Activated T-helper 1 cell treated with anti-CD3 and anti-CD28 coated beads, Interleukin-2, amount 50 U/mL, for 16 hours (primary cell): ENCODE measurements at places on chromosomes 6 and 20.
A peak's percentile ranks its signal among the peaks of the same experiment; 100 is the strongest.

DNA sequence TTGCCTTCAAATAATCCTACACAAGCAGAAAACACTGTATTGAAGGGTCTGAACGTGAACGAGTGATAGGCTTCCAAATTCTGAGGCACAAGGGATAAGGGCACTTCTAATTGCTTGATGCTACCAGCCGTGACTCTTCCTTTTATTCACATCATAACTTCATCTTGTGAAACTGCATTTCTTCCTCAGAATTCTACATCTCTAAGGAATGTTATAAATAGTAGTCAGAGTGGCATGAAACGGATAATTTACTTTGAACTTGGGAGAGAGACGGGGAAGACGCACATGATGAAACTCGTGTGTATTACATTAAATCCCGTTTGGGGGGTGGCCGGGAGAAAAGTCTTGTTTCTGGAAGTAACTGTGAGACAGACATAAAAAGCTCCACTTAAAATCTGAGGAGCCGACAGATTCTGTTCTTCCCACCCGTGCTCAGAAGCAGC is 754 bp downstream of the HDDC2 start:
- no peak for DNase-seq

DNA sequence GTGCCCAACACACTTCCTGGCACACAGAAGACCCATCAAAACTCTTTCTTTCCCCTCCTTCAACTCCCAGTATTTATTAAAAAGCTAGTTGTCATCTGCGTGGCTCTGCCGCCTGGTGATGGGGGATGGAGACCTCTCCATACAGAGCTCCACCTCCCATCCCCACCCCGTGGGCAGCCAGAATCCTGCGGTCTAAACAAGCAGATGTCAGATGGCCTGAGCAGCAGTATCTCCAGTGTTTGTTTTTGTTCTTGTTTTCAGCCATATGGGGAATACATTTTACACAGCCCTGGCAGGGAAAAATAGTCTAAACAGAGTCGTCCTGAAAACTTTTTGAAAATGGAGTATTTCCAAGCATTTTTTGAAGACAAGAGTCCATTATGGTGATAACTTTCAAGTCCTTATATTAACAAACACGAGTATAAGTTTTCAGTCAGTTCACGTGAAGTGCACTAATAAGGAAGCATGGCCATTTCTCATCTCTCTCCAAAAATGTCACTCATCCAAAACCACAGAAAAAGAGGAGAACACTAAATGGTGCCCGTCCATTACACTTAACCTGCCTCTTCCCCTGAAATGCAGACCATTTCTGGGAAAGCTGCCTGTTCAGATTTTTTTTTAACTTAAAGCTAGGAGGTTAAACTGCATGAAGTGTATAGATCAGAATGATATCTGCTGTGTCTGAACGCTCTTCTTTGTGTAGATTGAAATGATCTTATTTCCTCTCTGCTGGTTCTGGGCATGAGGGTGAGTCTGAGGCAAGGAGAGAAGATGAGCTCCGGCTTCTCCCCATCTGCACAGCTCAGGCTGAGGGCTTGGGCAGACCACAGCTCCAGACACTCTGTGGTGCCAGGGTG is 91.0 kb downstream of the TCP11 start:
- DNase-seq, result no peak

DNA sequence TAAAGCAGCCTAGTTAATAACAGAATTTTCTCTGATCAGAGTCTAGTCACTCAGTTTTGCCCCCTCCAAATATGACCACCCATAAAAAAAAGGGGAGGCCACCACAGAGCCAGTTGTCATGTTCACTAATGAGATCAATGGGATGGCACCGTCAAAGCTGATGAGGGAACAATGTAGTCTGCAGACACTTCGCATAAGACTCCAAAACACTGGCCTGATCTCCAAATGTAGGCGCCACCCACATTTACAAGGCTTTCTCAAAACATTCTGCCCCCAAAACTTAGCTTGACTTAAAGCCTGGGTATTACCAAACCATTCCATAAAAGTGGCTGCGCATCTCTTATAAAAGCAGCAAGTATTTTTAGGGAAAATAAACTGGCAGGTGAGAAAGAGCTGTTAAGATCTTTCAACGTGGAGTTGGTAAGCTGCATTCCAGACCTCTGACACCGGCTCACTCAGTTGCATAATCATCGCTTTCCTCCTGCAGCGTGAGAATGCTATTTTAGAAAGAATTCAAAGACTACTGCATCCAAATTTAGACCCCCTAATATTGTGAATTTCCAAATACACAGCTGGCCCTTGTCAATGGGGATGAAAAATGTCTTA is 59.3 kb downstream of the TBC1D7 start:
- DNase-seq, result no peak

- no peak for DNase-seq
Observed at GRCh38 chr6:17632934-17633333, 32.8 kb downstream of the FAM8A1 start.

- no peak for DNase-seq
Observed at GRCh38 chr6:131652472-131652871, 15.4 kb downstream of the ENPP3 start.

GRCh38 chr20:18705910-18706309 is 107.7 kb upstream of the SCP2D1 start:
- no peak for DNase-seq

DNA sequence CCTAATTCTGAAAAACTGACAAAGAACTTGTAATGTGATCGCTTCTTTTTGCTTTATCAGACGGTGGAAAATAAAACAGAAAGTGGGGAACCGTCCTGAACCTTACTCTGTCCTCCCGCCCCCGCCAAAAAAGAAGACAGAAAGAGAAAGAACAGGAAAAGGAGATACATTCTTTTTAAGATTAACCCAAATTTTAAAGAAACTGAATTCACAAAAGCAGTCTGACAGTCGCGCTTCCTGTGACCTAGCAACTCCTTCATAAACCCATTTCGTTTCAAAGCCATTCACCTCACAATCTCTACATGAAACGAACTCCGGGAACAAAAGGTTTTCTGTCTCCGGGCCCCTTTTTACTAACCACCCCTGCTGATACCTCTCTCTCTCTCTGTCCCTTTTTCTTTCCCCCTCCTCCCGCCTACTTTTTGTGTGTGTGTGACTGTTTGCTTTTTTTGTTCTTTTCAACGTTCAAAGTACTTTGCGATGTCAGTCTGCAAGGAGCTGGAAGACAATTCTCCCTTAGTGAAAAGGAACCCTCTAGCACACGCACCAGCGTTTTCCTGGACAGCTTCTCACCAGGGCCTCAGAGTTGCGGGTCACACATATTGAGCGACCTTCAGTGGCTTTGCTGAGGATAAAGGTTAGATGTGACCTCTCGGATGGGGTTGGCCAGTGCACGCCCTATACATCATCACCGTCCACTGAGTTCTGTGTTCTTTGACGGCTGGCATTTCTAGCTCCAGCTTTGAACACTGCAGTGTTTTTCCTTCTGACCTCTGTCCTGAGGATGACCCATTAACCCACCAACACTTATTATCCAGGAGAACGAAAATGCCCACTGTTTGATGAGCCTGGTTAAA is 530 bp upstream of the NEDD9 start:
- DNase-seq, result no peak

GRCh38 chr6:33695451-33695887 is 16.0 kb downstream of the UQCC2 start:
- no peak for DNase-seq

DNA sequence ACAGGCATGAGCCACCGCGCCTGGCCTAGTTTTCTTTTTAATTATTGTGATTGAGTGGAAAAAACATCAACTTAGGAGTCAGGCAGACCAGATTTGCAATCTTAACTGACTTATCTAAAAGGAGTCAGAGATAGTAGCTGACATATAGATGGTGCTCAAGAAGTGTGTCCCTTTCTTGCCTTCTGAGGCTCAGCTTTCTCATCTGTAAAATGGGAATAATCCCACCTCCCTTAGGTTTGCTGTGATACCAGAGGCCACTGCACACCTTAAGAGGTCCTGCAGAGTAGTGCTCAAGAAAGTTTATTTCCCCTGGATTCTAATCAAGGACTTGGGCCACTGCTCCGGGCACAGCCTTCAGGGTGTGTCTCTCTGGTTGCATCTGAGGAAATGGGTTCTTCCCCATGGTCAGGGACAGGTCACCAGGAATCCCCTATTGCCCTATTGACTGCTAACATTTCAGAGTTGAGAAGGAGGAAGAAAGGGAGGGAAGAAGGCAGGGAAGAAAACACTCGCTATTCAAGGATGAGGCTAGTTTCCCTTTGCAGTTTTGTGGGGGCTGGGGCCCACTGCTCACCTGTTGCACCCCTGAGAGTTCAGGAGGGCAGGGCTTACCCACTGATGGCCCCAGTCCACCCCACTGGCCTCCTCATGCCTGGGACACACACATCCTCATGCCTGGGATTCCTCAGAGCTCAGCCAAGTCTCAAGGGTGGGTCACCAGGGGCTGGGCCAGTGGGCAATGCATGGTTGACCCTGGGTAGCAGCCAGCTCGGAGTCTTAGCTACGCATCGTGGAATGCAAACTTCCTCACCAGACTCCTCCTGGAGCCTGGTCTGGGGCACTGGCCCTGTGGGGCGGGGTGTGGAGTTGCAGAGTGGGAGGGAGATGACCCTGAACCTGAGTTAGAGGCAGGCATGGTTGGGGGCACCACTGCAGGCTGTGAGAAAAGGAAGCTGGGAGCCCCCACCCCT is 21.2 kb downstream of the C6orf132 start:
- no peak for DNase-seq

- DNase-seq, result no peak
Observed at GRCh38 chr6:44260451-44261297, 3.3 kb upstream of the SLC35B2 start.

- DNase-seq, result no peak
Observed at GRCh38 chr20:34716921-34717229, 12.7 kb downstream of the TP53INP2 start.

- DNase-seq, result no peak
Observed at GRCh38 chr6:88492241-88492640, 326.1 kb upstream of the CNR1 start.

GRCh38 chr6:147624946-147625515 is 116.5 kb downstream of the SAMD5 start:
- DNase-seq, result no peak

GRCh38 chr6:105836889-105837288 is 249.2 kb upstream of the PRDM1 start:
- no peak for DNase-seq

DNA sequence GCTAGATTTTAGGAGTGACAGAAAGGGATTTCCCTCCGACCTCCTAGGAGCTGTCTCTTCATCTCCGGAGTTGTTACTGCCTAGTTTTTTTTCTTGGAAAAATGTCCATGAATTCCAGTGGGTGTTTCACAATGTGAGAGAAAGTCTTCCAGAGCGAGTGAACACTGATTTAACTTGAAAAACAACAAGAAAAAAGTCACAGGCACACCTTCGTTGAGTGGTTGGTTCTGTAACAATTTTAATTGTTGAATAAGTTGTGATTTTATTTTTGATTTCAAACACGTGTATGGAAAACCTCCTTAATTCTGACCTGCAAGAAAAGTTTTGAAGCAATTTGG is 2.9 kb downstream of the TFAP2C start:
- DNase-seq, result no peak

GRCh38 chr20:19699180-19699971 is 58.7 kb upstream of the RIN2 start:
- no peak for DNase-seq

- no peak for DNase-seq
Observed at GRCh38 chr20:46089167-46089416, 670 bp downstream of the NCOA5 start.

DNA sequence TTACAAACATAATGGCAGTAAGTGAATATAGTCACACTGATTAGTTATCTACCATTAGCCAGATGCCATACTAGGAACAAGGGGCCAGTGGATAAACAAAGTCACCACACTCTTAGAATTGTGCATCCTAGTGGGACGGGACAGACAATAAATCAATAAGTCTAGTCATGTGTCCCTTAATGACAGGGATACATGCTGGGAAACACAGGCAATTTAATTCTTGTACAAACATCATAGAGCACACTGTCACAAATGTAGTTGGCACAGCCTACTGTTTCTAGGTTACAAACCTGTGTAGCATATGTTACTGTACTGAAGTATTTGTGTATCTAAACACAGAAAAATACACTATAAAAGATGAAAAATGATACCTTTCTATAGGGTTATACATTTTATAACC is 123.0 kb upstream of the FAM184A start:
- no peak for DNase-seq

DNA sequence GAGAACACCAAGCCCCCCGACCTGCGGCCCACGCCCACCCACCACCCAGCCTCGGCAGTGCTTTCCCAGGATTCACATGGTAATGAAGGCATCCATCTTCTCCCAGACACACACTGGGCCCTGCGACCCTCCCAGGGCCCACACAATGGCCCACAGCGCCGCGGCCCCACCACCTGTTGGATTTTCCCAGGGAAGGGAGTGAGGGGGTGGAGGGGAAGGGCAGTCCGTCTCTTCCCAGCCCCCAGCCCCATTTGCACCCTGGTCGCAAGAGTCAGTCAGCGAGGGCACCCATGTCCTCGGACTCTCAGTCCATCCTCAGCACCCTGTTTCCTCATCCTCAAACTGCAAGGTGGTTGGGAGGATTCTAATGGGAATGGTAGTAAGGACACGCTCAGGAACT is 23.7 kb upstream of the ID1 start:
- DNase-seq, result no peak

GRCh38 chr6:116108836-116109235 is 8.2 kb downstream of the NT5DC1 start:
- no peak for DNase-seq

DNA sequence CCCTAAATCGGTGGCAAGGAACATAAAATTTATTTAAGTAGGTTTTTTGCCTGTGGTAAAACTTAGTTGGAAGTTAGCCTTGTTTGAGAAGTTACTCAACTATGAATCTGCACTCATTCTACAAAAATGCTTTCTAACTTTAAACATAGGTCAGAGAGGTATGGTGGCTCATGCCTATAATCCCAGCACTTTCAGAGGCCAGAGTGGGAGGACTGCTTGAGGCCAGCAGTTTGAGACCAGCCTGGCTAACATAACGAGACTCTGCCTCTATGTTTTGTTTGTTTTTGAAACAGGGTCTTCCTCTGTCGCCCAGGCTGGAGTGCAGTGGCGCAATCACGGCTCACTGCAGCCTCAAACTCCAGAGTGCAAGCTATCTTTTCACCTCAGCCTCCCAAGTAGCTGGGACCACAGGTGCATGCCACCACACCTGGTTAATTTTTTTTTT is 16.2 kb downstream of the USP49 start:
- no peak for DNase-seq

DNA sequence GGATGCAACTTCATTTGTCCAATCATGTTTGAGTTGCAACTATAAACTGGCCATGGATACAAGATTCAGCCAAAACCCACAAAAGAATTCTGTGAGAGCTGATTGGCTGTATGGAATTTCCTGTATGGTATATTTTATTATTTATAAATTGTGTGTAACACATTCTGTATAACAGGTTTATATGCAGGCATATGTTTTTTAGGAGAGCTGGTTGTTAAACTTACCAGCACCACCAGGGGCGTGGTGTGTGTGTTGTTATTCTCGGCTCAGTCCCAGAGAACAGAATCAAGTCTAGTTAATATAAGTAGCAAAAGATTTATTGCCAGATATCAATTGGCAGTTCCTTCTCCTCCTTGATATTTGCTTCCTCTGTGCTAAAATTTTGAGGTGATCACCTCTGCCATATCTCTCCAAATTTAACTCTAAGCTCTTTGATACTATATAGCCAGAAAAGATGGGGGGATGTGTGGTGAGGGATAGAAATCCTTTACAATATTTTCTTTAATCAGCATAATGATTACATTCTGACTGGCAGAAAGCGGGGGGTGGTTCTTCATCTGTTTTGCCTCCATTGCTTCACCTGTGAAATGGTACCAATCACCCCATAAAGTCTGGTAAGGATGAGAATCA is 22.9 kb downstream of the CNBD2 start:
- DNase-seq, result no peak

GRCh38 chr20:17580895-17581294 is 11.0 kb downstream of the DSTN start:
- no peak for DNase-seq

- DNase-seq, result peak; percentile 20
Observed at GRCh38 chr6:157823001-157823527, at the start of gene SNX9. Gene SNX9 (plus strand): TSS chr6:157823246. CDS start chr6:157823435, 189 bp downstream.
